Stimulated activated CD8-positive, alpha-beta memory T cell treated with anti-CD3 and anti-CD28 coated beads, Interleukin-15, amount 100 ng/mL, for 4 hours (primary cell): ENCODE measurements at places on chromosomes 5 and 9.

DNA sequence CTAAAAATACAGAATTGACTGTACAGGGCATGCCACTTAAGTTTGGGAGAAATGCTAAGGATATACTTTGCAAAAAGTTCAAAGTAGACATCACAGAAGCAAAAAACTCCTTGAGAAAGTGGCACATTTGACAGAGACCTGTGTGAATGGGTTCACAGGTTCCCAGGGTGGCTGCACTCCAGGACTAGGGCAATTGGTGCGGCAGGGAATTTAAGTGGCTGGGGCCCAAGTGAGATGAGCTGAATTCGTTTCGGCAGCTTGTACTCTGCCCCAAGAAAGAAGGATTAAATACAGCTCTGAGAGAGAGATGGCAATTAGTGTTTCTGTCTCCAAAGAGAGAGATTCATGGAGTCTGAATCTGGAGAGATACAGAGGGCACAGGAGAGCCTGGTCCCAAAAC is 280.1 kb downstream of the FBXL17 start:
- no peak for DNase-seq

DNA sequence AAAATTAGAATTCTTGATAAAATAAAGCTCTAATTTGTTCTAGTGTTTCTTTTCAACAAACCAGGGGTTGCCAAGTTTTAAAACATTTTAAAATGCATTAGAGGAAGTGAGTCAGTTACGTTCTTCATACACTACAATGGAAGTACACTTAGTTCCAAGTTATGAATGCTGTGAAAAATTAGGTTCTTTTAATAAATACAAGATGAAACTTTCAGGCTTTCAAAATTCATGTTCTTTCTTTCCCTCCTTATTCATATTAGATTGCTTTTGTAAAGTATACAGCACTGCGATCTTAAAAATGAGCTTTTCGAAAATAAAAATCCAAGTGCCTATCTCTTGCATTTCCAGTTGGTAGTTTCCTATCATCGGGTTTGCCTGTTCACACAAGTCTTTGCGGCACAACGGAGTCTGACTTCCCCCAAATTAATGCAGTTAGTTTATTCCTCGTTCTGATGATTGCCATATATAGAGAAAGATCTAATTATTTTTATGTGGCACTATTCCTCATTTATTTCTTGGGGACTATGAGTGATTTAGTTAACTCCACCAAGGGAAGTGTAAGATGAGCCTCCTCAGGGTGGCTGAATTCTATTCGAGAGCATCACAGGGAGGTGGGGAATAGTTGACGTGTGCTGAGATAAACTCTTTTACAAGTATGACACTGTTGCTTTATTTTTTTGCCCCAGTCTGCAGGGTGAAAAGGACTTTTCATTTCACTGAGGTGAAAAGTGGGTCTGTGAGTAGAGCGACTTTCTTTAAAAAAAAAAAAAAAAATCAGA is 238.2 kb downstream of the CD180 start:
- no peak for DNase-seq

DNA sequence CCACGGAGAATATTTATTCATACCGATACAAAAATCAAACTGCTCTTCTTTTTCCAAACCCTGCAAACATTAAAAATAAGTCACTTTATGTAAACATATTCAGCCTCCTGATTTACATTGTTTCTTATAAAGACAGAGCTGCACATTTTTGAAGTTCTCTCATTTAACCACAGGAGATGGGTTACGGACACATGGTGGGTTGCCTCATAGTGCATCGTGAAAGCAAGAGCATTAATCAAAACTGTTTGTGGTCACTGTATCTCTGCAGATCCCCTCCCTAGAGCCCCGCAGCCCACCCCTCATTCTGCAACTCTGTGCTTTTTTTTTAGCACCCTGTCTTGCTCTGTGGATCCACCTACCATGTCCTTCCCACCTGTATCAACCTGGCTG is 43.3 kb upstream of the EQTN start:
- no peak for DNase-seq

- no peak for DNase-seq
Measured at GRCh38 chr5:36041537-36041845, 25.2 kb downstream of the UGT3A2 start.
